GM23338 (cell line): ENCODE measurements at places on chromosomes 4 and X. TPM values are rescaled to one million over a fixed set of nuclear protein-coding genes. Genes with fewer than 3 reads are reported as not detected.

- DNase-seq: no peak
These were observed 5.4 kb downstream of the CPE start for GRCh38 chr4:165384186-165384585.

DNA sequence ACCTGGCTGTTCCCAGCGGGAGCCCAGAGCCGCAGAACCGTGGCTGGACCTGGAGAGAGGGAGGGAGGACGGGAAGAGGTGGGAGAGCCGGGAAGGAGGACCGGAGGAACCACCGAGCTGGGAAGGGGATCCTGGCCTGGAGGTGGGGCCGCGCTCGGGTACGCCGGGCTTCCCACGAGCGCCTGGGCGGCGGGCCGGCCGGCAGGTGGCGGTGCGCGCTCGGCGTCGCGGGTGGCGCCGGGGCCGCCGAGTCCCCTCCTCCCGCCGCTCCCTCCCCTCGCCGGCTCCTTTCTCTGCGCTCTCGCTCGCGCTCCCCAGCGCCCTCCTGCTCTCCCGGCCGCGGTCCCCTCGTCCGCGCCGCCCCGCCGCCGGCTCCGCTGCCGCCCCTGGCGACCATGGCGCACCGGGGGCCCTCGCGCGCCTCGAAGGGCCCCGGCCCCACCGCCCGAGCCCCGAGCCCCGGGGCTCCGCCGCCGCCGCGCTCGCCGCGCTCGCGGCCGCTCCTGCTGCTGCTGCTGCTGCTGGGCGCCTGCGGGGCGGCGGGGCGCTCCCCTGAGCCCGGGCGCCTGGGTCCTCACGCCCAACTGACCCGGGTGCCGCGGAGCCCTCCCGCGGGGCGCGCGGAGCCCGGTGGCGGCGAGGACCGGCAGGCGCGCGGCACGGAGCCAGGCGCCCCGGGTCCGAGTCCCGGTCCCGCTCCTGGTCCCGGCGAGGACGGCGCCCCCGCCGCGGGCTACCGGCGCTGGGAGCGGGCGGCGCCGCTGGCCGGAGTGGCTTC lies at the start of gene SORCS2:
Gene SORCS2, plus strand, starts transcription at position 287 of the 778 bp plus-strand sequence.
- DNase-seq: peak; percentile 77

GRCh38 chr4:94507708-94508107 lies 56.0 kb downstream of the PDLIM5 start:
- no peak for DNase-seq

DNA sequence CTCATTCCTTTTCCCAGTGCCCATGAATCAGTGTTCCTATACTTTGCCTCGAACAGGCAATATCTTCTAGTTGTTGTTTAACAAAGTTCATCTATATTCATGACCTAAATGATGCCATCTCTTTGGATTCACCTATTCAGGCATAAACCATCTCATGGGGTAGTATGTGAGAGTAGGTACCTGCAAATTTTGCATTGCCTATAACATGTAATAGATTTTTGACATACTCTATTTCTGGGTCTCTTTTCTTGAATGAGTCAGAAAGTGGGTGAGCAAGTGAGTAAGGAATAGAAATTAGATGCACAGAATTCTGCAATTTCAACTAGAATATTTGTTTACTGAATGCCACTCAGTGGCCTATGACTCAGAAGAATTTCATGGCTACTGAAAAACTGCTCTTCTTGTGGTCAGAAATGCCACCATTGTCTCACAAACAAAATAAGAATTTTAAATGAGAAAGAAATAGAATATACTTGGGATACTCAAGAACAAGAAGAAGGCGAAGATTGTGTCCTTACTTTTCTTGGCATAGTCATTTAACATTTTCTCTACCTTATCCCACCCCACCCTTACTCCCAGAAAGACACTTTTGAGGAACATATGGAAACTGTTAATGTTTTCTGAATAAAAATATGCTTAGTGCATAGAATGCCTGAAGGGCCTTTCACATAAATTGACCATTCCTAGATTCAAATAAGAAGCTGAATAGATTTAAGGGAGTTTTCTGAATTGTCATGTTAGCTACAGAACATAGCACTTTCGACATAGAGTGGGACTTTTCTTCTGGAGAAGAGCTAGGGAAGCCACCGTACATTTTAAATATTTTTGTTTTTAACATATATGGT lies 86.8 kb downstream of the HHIP start:
- DNase-seq: no peak

DNA sequence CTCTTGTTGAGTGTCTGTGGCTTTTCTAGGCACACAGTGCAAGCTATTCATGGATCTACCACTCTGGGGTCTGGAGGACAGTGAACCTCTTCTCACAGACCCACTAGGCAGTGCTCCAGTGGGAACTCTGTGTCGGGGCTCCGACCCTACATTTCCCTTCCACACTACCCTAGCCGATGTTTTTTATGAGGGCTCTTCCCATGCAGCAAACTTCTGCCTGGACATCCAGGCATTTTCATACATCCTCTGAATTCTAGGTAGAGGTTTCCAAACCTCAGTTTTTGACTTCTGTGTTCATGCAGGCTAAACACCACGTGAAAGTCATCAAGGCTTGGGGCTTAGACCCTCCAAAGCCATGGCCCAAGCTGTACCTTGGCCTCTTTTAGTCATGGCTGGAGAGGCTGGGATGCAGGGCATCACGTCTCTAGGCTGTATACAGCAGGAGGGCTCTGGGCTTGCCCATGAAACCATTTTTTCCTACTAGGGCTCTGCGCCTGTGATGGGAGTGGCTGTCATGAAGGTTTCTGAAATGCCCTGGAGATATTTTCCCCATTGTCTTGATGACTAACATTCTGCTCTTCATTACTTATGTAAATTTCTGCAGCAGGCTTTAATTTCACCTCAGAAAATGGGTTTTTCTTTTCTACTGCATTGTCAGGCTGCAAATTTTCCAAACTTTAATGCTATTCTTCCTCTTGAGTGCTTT lies 249.8 kb upstream of the CPEB2 start:
- DNase-seq: no peak

DNA sequence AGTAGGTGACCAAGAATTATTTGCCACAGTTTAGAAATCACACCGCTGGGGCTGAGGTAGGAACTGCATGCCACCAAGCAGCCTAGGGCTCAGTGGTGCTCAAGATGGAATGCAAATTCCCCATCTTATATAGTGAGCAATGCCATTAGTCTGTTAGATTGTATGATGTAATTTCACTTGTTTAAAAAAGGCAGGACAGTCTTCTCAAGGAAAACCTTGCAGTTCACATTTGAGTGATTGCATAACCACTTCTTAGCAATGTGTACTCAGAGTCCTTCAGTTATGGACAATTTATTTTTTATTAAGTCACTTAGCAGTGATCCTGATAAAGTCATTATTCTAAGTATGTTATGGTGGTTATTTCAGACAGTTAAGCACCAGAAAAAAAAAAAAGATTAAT lies 142.9 kb upstream of the SFRP2 start:
- no peak for DNase-seq

Gene GPRASP2
- total RNA-seq: 18.0 and 22.4 TPM in 2 replicates

GRCh38 chr4:38957261-38957815 lies 74.9 kb downstream of the TMEM156 start:
- no peak for DNase-seq

GRCh38 chr4:16079046-16079445 lies 4.8 kb downstream of the PROM1 start:
- no peak for DNase-seq

GRCh38 chrX:101602077-101602476 lies 15.7 kb downstream of the ARMCX6 start:
- DNase-seq: no peak

DNA sequence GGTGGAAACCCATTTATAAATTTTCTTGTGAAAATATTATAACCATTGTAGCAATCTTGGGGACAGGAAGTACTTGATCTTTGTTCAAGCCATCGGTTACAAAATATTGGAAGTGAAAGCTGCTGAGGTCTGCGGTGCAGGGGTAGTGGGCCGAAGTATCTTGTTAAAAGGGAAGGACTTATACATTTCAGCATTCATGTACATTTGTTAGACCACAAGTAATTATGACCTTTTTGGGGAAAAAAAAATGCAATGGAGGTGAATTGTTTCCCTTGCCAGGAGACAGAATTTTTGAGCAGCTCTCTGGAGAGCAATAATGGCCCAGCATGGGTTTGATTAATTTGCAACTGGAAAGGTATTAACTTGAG lies 121.3 kb downstream of the EGF start:
- DNase-seq: no peak

- DNase-seq: no peak
These were observed 27.8 kb downstream of the CD99L2 start for GRCh38 chrX:150870487-150871340.

GRCh38 chr4:184755278-184755677 lies 21.4 kb upstream of the CENPU start:
- DNase-seq: no peak

Gene RBBP7
- total RNA-seq: 110 and 111 TPM in 2 replicates

Gene TMPRSS11D
- total RNA-seq: not detected in 2 replicates

DNA sequence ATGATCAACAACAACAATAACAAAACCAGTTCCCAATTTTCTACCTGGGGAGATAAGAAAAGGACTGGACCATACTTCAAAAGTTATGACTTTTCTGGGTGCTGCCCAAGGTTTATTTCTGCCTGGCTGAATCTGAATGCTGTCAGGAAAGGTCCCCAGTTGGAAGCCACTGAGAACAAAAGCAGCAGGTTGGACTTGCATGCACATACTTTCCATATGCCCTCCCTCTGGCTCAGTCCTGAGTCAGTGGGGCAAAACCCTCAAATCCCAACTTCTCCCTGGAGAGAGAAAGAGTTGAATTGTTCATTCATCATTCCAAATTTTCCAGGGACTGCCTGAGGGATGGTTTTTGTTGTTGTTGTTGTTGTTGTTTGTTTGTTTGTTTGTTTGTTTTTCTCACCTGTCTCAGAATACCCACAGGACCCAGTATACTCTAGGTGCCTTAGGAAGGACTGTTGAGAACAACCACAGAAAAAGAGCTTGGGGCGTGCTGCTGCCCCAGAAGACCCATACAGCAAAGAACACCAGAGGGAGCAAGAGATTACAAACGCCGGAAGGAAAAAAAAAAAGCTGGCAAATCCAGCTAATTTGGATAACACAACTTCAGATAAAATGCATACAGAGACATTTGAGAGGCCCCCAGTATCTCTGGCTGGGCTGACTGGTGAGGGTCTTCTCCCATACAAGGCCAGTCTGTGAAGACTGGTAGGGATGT lies 138.9 kb upstream of the INPP4B start:
- DNase-seq: peak; percentile 75

GRCh38 chr4:186851291-186852072 lies 127.8 kb upstream of the FAT1 start:
- DNase-seq: no peak

Gene LRIT3
- 0.14 and 0.43 TPM in 2 replicates for total RNA-seq

DNA sequence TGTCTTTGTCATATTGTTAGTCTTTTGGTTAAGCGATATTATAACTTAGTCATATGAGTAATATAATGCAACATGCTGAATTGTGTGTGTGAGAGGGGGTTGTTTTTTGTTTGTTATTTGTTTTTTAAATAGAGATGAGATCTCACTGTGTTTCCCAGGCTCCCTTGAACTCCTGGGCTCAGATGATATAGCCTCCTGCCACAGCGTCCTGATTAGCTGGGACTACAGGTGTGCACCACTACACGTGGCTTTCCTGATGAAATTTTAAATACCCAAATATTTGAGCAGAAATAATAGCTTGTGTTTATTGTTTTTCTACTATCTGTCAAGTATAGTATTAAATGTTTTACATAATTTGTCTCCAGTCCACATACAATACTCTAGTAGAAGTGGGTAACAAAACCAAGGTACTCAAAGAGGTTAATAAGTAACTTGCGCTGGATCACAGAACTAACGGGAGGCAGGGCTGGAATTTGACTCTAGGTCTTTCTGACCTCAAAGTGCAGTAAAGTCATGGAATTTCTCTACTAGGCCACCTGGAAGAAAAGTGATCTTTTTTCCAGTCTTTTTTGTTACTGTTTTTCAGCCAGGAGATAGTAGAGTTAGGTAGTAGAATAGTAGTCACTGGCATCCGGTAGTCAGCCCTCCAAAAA lies 47.8 kb downstream of the CLCN3 start:
- DNase-seq: no peak

DNA sequence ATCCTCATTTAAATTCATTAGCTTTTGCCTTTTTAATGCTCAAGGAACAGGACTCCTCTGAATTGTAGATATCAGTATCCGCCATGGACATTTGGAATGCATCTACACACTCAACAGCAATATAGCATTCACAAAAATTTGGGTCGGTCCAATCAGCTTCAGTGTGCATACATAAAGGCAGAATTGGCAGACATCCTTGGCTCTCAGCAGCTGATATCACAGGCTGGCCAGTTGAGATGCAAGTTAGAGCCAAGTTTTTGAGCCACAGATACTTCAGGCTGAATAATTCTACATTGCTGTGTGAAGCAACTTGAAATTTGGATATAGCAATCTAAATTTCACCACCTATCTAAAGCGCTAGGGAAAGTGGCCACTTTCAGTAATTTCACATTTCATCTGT lies 821.1 kb downstream of the PCDH19 start:
- DNase-seq: no peak

GRCh38 chr4:100935090-100935489 lies 412.2 kb downstream of the PPP3CA start:
- DNase-seq: peak; percentile 14
